ENCODE measurements at places on chromosomes 13 and 19.
A peak's percentile ranks its signal among the peaks of the same experiment; 100 is the strongest.

DNA sequence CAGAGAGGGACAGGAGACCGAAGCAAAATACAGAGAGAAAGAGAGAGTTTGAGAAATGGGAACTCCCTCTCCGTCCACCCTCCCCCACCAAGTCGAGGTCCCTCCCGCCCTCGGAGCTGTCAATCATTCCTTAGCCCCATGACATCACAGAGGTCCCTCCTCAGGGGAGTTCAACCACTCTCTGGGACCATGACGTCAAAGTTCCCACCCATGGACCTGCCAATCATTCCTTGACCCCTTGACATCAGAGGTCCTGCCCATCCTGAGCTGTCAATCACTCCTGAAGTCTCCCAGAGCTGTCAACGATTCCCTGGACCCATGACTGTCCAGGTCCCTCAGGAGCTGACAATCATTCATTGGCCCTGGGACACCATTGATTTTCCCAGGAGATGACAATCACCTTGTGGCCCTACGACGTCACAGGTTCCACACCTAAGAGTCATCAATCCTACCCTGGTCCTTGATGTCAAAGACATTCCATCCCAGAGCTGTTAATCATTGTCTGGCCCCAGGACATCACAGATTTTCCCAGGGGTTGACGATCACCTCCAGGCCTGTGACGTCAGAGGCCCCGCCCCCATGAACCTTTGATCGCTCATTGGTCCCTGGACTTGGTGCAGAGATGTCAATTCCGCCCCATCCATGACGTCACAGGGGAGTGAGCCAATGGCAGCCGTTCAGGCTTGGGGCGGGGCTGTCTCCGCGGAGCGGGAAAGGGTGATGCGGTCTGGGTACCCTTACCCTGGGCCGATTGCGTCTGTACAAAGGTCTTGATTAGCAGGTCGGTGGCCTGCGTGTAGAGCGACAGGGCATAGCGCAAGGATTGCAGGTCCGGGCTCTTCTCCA is 61.7 kb downstream of the COLGALT1 start:
- peak; percentile 21 for DNase-seq

GRCh38 chr13:28349371-28349770 is 145.6 kb downstream of the FLT1 start:
- no peak for DNase-seq

DNA sequence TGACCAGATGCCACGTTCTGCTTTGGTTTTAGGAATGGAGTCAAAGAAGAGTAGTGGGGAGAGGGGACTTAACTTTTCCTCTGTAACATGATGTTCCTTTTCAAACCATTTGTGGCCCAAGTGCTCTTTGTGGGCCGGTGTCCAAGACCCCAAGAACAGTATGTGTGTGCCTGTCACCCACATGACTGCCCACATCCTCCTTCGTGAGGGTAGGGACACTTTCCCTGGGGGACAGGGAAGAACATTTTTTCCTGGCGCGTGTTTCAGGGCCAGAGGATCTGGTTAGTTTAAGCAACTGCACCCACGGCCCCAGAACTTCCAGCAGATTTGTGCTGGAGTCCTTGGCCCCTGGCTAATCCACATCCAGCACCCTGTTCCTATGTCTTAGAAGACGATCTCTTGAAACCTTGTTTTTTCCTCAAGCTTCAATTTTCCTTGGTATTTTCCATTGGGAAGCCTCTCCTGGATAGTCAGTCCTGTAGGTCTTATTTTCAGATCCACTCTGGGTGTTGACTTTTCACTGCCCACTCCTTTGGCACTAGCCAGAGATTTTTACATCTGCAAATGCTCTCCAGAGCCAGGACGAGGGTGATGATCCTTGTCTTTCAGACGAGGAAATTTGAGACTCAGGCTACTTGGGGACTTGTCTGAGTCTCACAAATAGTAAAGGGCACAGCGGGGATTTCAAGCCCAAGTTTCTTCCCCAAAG is 10.8 kb upstream of the CCDC97 start:
- no peak for DNase-seq

DNA sequence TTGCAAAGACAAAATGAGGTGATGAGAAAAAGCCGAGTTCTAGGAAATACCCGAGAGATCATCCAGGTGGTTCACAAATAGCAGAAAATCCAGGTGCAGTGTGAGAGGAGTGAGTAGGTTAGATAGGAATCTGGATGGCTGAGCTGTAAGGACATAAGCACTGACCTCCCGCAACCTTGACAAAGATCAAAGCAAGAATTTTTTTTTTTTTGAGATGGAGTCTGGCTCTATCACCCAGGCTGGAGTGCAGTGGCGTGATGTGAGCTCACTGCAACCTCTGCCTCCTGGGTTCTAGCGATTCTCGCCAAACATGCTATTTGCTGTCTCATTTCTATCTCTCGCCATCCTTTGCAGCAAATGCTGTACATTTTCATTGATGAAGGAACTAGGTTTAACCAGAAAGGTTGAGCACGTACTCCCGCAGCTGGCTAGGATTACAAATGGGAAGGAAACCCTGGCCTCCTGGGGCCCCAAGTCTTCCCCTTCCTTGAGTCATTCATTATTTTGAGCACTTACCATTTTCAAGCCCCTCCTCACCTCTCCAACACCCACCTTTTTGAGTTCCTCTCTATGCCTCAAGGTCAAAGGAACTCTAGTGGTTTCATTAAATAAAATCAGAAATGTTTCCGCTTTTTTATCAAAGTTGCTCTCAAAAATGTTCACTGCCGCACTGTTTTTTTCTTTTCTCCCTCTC is 38.8 kb downstream of the NLRP12 start:
- no peak for DNase-seq

DNA sequence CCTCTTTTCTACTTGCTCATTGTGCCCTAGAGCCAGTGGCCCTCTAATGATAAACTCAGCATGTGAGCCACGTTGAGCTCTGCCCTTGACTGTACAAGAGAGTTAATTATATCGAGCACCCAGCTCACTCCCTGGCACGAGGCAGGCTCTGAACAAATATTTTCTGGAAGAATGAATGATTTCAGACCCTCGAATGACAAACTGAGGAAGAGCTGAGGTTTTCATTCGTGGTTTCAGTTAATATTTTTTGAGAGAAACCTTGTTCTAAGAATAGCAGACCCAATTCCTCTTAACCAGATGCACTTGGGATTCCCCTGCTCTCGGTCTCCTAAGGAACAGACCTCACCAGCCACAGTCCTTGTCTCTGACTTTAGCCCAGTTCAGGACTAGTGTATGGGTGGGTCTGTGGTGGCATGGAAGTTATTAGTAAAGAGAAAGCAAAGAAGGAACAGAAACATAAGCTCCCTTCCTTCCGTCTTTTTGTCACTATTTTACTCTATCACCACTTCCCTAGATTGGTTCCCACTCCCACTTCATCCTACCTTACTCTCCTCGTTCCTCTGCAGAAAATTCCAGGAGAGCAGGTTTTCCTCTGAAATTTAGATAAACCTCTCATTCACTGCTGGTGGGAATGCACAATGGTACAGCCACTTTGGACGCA is 22.1 kb upstream of the WDFY2 start:
- no peak for DNase-seq

GRCh38 chr13:78827471-78827870 is 168.5 kb upstream of the OBI1 start:
- DNase-seq = no peak

- no peak for DNase-seq
These were observed 136.2 kb upstream of the ZNF536 start for GRCh38 chr19:30235946-30236345.

DNA sequence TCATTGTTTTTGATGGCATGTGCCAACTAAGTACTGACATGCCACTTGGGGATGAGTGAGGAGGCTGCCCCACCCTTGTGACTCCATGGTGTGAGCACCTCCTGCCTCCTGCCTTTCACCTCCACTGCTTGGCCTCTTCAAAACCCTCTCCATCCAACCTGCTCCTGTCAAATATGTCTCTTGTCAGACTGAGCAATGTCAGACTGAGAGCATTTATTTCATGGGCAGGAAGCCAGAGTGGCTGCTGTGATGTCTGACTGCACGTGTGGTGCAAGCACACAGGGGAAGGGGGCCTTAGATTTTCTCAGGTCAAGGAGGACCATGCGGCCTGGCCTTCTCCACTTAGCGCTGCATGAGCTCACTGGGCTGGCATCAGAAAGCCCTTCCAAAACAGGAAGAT is 68.3 kb downstream of the STARD13 start:
- DNase-seq = no peak

DNA sequence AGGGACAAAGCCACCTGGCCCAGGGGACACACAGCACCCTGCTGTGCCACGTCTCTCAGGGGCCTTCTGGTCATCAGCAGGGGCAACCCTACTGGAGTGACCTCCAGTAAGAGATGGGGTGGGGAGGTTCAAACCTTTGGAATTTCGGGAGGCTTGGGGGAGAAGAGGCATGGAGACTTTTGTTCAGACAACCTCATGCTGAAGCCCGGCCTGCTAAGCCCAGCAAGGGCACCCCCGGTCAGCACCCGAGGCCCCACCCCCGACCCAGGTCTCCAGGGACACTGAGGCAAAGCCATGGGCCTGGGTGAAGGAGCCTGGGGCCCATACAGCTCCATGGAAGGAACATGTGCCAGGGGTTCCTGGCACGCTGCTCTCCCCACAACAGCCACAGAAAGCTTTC is 23.3 kb downstream of the ZNF787 start:
- no peak for DNase-seq

DNA sequence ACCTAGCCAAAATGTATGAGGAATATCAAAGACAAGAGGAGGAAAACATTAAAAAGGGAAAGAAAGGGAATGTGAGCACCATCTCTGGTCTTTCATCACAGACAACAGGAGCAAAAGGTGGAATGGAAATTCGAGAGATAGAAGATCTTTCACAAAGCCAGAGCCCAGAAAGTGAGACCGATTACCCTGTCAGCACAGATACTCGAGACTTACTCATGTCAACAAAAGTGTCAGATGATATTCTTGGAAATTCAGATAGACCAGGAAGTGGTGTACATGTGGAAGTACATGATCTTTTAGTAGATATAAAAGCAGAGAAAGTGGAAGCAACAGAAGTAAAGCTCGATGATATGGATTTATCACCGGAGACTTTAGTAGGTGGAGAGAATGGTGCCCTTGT is 217.0 kb downstream of the NBEA start:
- no peak for DNase-seq

DNA sequence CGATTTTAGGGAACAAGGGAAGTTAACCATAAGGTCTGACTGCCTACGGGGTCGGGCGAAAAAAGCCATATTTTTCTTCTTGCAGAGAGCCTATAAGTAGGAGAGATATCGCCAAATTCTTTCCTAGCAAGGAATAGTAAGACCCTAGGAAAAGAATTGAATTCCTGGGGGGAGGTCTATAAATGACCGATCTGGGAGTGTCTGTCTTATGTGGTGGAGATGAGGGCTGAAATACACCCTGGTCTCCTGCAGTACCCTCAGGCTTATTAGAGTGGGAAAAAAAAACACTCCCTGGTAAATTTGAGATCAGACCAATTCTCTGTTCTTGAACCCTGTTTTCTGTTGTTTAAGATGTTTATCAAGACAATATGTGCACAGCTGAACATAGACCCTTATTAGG is 447.5 kb upstream of the ATXN8OS start:
- DNase-seq = no peak

DNA sequence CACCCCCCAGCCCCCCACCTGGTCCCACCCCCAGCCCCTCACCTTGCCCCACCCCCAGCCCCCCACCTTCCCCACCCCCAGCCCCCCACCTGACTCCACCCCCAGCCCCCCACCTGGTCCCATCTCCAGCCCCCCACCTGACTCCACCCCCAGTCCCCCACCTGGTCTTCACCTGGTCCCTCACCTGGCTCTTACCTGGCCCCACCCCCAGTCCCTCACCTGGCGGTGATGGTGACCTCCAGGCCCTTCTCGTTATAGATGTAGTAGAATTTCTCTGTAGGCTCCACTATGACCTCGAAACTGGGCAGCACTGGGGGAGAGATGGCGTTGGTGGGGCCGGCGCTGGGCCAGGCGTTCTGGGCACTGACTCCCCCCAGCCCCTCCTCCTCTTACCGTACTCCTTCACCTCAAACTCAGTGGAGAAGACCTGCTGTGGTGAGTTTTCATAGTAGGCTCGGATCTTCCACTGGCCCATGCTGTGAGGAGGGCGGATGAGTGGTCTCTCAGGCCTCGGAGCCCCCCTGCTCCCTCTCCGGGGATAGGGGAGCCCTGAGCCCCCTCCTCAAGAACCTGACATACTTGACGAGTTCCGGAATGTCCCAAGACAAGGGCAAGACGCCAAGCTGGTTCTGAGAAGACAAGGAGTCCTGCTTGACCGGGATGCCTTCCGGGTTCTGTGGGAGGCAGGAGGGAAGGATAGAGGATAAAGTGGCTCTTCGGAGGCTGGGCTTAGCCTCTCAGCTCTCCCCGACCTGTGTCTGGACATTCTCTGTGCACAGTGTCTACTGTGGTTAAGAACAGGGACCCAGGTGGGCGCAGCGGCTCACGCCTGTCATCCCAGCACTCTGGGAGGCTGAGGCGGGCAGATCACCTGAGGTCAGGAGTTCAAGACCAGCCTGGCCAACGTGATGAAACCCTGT is 6.4 kb downstream of the C3 start:
- DNase-seq = no peak

All from activated T-cell treated with anti-CD3 and anti-CD28 coated beads for 48 hours (primary cell).